GM04503 (cell line): ENCODE measurements at places on chromosomes 12 and 14.

- no peak for DNase-seq
Observed at GRCh38 chr12:92496790-92497189, 206.0 kb upstream of the PLEKHG7 start.

- DNase-seq, result no peak
Observed at GRCh38 chr12:122996188-122996601, 15.7 kb downstream of the ARL6IP4 start.

DNA sequence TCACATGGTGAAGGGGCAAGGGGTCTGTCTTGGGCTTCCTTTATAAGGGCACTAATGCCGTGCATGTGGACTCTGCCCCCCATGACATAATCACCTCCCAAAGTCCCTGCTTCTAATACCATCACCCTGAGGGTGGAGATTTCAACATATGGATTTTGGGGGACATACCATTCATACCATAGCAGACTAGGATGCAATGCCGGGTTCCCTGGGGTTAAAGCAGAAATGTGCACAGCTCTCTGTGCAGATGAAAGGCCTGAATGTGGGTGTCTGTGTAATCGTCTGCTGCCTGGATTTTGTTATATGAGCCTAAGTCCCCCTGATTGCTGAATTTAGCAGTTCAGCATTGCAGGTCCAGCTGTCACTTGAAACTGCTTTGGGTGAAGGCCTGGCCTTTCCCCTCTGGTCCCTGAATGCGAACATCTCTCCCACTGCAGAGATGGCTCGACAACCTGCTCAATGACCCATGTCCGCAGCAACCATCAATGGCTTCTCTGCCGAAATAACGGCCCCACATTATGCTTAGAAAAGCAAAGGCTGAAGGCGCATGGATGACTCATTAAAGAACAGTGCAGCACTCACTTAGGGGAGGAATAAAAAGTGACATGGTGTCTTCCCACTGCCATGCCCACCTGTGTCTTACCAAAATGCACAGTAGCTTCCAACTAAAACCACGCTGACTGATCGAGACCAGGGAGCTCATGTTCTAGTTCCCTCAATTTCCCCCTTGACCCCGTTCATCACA is 286.3 kb downstream of the DPF3 start:
- no peak for DNase-seq

- DNase-seq, result no peak
Observed at GRCh38 chr14:76923431-76924370, 97.5 kb downstream of the LRRC74A start.

DNA sequence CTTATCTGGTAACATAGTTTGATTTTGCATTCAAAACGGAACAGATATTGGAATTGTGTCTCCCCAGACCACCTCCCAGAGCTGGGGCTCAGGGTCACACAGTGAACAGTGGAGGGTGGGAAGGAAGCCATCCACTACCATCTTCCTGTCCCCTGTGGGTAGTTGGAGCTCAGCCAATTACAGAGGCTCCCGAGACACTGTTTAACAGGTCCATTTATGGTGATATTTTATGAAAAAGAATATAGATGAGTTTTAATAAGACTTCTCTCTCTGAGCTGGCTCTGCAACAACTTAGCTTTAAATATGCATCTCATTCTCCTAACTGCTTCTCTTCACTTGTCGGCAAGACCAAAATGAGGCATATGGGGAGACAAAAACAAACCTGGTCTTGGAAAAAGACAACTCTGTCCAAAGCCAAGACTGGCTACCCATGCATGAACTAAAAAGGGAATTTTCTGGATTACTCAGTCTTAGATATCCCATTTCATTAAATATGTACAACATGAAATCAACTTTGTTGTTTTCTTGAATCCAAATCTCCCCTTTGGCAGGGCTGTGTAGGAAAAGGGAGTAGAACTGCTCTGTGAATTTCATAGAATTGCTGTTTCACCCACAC is 83.8 kb upstream of the HOXC13 start:
- no peak for DNase-seq

GRCh38 chr12:32253154-32253790 is 146.1 kb upstream of the FGD4 start:
- no peak for DNase-seq

GRCh38 chr12:130988751-130989150 is 35.0 kb downstream of the ADGRD1 start:
- no peak for DNase-seq
